ENCODE measurements at places on chromosomes 12 and 14. TPM values are rescaled to one million over a fixed set of nuclear protein-coding genes. Genes with fewer than 3 reads are reported as not detected.

The RNASE3 gene
- not detected for total RNA-seq

The KRT78 gene
- not detected for total RNA-seq

The ERP27 gene
- 16.2 TPM for total RNA-seq

The NPAS3 gene
- total RNA-seq: 0.95 TPM

The MYF6 gene
- not detected for total RNA-seq

GRCh38 chr14:102501751-102502315 is 7.7 kb downstream of the ANKRD9 start:
- no peak for DNase-seq

- no peak for DNase-seq
Measured at GRCh38 chr12:52577316-52577715, 3.7 kb upstream of the KRT74 start.

- DNase-seq: no peak
Measured at GRCh38 chr14:32950584-32950983, 11.9 kb downstream of the NPAS3 start.

GRCh38 chr12:101475751-101476305 is 692 bp downstream of the SPIC start:
- no peak for DNase-seq

DNA sequence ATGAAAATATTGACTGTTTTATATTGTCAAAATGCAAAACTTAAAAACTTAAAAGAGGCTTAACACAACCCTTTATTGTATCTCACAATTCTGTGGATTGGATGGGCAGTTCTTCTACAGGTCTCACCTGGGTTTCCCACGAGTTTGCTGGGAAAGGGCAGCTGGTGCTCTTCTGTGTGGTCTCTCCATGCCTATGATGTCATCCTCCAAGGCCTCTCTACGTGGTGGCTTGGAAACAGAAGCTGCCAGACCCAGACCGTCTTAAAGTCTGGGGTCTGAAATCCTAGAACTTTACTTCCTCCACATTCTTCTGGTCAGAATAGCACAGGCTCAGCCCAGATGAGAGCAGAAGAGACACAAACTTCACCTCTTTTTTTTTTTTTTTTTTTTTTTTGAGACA is 36.5 kb upstream of the KICS2 start:
- DNase-seq: no peak

GRCh38 chr12:6394398-6394797 is 10.4 kb downstream of the LTBR start:
- no peak for DNase-seq
